Foreskin keratinocyte (primary cell): ENCODE measurements at places on chromosomes 7 and 10.

DNA sequence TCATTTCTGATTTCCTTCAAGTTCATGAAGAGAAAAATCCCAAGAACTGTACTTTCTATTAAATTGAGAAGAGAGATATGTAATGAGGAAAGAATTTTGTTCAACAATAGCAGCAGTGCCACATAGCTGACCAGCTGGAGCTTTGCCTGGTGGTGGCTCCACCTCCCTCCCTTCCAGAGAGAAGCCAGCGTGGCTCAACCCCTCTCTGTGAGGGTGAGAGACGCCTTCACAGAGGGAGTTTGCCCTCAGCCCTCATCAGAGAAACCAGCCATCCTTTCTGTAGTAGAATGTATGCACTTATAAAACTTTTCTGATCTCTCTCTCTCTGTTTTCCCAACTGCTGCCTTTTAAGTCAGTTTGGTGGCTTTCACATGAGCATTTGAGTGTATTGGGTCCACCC, 20.5 kb upstream of the COL1A2 start:
- peak; percentile 41 for DNase-seq

GRCh38 chr7:47535035-47535703, 46.7 kb downstream of the TNS3 start:
- no peak for DNase-seq

GRCh38 chr7:2970861-2971260, 72.8 kb downstream of the CARD11 start:
- no peak for DNase-seq

DNA sequence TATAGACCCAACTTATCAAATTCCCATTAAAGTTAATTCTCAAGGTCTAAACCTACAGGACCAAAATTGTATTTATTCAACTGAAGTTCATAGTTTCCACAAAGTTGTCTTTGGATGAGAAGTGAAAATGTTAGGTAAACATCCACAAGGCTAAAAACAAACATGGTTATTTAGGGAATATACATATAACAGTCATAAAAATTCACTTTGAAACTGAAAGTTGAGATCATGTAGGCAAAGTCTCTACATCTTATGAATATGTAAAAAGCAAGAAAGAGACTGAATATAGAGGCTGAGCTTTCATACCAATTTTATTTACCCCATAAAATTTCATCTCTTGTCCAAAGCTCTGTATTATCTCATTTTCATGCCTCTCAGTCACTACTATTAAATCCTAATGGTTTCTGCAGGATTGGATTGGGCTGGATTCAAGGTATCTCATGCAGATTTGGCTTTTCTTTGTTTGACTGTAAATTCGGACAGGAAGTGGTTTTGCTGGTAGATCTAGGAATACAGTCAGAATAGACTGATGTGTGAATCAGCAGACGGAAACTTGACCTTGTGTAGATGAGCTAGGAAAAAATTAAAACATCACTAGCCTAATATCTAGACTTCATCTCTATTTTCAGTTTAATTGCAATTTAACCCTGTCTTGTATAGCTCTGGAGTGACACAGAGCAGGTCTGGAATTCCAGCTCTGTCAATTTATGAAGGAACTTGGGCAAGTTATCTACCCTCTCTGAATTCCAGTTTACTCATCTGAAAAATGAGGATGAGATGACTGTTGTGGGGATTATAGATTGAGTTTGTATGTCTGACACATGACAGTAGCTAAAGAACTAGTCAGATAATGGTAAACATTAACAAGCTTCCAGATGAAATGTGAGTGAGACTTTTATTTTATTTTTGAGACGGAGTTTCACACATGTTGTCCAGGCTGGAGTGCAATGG, 27.3 kb upstream of the SKAP2 start:
- DNase-seq = peak; percentile 57

GRCh38 chr10:34655286-34656170, 159.6 kb downstream of the PARD3 start:
- peak; percentile 64 for DNase-seq

DNA sequence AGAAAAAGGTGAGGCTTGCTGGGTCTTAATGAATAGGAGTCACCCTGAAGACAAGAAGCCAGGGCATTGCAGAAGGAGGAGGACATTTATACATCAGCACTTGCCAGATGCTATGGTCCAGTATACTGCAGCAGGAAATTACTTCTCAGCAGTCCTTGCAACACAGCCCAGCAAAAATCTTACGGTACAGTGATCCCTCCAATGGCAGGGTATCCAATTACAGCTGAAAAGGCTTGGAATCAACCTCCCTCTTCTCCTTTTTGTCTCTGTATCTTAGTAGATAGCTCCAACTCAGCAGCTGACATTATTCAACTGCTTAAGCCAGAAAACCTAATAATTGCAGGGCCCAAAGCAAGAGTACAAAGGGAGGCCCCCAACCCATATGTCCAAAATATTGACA, 128.3 kb upstream of the COBL start:
- no peak for DNase-seq

DNA sequence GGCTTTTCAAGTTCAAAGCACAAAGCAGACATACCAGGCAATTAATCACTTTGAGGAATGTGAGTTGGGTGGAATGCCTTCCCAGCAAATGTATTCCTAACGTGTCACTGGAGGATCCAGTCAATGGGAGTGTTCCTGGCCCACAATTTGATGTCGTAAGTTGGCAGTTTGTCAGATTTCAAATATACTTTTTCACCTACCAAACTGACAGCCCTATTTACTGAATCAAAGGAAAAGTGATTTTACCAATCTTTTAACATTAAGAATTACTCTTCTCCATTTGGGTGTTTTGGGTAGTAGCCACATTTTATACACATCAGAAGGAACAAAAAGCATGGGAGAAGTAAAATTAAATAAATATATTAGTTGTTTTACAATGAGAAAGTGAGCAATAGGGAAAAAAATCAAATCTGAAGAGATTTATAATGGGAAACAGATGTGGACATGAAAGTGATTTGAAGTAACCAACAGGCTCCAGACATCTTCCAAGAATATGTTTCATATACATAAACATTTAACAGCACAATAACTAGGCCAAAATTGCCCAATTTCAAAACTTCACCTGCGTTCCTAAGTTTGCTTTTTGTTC, 222.9 kb downstream of the MTERF1 start:
- peak; percentile 86 for DNase-seq

- DNase-seq = no peak
Observed at GRCh38 chr7:158366346-158366745, 221.3 kb downstream of the PTPRN2 start.

DNA sequence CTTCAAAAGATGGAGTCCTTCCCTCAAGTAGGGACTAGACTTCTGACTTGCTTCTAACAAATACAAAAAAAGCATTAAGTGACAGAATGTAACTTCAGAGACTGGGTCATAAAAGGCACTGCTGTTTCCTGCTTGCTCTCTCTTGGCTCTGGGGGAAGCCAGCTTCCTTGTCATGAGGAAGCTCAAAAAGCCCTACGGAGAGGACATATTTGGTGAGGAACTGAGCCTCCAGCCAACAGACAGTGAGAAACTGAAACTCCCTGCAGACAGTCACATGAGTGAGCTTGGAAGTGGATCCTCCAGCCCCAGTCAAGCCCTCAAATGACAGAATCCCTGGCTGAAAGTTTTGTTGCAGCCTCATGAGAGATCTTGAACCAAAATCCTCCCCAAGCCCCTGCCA, 26.3 kb upstream of the SLC35G1 start:
- DNase-seq = no peak

- DNase-seq = no peak
Observed at GRCh38 chr10:6958711-6959110, 378.6 kb upstream of the PRKCQ start.

DNA sequence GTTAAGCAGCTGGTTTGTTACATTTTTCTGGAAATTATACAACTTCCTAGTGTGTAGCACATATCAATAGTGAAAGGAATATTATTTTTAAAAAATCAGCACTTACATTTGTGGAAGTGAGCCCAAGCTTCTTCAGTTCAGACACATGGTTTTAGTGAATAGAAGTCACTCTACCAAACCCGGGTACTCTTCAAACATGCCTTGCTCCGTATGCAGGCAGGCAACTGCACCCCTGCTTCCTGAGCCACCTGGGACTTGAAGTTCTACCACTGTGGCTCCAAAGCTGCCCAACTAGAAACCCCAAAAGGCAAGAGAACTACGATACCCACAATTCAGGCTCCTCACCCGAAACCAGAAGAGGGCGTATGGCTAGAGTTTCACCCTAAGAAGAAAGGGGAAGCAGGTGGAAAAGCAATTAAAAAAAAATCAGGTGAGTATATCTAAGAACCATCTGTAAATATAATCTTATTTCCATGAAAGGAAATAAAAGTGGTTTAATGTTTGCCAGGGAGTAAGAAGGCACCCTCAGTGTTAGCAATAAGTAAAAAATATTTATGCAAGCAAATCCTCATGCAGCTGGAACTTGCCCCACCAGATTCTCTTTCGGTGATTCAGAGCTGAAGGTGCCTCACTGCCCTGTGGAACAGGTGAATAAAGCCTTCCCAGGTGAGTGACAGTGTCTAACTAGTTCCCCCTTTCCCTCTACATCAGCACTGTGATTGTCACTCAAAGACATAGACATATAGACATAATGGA, at the start of gene MACC1:
TSS of gene MACC1 (minus strand) at position 192 of the 756 bp plus-strand sequence. CDS start 55,522 bp downstream, outside the sequence.
- peak; percentile 93 for DNase-seq

DNA sequence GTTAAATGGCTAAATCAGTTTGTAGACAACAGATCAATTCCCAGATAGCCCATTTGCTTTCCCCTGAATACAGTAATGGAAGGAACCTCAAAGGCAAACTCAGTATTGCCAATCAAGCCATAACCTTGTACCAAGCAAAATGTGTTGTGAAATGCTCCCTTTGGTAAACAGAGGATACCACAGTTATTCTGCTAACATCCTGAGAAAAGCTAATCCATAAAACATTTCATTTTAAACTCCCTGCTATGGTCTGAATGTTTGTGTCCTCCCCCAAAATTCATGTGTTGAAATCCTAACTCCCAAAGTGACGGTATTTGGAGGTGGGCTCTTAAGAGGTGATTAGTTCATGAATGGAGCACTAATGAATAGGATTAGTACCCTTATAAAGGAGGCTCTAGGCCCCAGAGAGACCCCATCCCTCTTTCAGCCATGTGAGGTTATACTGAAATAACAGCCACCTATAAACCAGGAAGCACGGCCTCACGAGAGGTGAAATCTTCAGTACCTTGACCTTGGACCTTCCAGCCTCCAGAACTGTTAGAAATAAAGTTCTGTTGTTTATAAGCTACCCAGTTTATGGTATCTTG, 89.3 kb upstream of the RNF148 start:
- no peak for DNase-seq

- DNase-seq = peak; percentile 69
Observed at GRCh38 chr10:43203448-43204041, 63.3 kb downstream of the RASGEF1A start.

- DNase-seq = peak; percentile 26
Observed at GRCh38 chr7:132131196-132131595, 445.1 kb downstream of the PLXNA4 start.

- DNase-seq = no peak
Observed at GRCh38 chr10:13784067-13784466, 197.3 kb downstream of the PRPF18 start.

DNA sequence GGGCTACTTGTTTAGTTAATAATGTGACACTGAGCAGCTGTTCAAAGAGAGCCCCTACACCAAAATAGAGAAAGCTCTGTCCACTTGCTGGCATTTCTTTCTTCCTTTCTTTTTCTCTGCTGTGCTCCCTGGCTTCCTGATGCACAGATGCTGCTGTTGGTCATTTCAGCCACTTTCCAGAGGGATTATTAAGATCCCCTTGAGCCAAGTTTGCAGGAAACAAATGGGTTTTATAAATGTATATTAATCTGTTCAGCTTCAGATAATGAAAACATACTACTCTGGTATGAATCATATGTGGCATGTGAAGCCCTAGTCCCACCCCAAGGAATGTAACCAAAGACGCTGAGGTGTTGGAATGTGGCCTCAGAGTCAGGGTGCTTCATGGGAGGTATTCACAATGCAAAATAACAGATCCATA, 638.2 kb upstream of the FZD8 start:
- DNase-seq = peak; percentile 19

- DNase-seq = no peak
Observed at GRCh38 chr7:101586906-101587677, 42.0 kb downstream of the MYL10 start.

GRCh38 chr7:43768201-43768886, 9.9 kb downstream of the BLVRA start:
- DNase-seq = no peak

DNA sequence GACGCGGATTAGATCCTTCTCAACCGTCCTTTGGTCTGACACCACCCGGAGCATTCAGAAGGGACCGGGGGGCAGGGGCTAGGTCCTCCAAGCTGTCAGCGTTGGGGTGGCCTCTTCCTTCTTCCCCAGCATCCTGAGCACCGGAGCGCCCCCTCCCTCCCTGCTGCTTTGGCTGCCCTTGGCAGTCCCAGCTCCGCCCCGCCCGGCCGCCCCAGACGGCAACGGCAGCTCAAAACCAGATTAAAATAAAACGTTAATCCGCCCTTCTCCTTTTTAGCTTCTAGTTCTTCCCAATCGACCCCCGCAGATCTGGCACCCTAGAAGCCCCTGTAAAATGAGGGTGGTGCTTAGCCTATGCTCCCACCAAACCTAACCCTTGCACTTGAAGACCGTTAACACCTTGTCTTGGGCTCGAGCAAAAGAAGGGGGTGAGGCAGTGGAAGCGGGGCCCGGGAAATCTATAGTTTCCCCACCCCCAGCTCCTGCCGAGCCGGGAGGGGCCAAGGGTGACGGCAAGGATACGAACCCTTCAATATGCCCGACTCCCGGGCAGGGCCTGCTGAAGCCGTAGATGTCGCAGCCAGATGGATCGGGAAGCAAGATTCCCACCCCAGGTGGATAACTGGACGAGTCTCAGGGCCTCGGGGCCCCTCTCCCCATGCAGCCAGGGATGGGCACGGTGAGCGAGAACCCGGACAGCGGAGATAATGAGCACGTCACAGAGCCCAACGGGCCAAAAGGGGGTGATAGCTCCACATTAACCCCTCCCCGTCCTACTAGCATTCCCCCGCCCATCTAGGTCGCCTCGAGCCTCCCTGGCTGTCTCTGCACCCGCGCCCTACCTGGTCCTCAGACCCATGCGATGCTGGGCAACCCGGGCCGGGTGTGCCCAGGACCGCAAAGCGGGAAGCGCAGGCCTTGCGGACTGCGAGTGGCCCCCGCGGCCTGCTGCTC, 169.7 kb downstream of the NRF1 start:
- DNase-seq = no peak

GRCh38 chr7:25881317-25882037, 270.5 kb upstream of the NFE2L3 start:
- DNase-seq = no peak

DNA sequence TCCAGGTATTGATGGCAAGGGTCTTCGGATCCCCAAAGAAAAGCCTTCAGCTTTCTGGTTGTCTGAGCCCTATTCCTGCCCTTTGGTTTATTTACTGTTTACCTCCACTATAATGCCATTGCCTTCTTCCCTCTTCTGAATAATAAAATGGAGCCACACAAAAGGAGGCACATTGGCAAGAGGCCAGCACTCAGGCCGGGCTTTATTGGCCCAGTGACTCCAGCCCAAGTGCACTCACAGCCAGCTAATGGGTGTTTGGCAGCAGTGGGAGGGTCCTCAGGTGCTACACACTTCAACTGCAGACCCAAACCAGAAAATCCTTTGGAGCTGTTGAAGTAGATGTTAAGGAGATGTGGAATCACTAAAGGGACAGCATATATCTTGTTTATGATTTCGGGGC, 336.0 kb downstream of the PLXNA4 start:
- DNase-seq = no peak

GRCh38 chr7:145692237-145692950, 424.2 kb upstream of the CNTNAP2 start:
- DNase-seq = peak; percentile 3
